Calu3 (cell line): ENCODE measurements at places on chromosomes 7 and 10. TPM values are rescaled to one million over a fixed set of nuclear protein-coding genes. Genes with fewer than 3 reads are reported as not detected.

ODAD2 gene
- total RNA-seq: 0.20 and 0.61 TPM in 2 replicates

ATP6V0E2 gene
- total RNA-seq: 27.2 and 28.8 TPM in 2 replicates

DNA sequence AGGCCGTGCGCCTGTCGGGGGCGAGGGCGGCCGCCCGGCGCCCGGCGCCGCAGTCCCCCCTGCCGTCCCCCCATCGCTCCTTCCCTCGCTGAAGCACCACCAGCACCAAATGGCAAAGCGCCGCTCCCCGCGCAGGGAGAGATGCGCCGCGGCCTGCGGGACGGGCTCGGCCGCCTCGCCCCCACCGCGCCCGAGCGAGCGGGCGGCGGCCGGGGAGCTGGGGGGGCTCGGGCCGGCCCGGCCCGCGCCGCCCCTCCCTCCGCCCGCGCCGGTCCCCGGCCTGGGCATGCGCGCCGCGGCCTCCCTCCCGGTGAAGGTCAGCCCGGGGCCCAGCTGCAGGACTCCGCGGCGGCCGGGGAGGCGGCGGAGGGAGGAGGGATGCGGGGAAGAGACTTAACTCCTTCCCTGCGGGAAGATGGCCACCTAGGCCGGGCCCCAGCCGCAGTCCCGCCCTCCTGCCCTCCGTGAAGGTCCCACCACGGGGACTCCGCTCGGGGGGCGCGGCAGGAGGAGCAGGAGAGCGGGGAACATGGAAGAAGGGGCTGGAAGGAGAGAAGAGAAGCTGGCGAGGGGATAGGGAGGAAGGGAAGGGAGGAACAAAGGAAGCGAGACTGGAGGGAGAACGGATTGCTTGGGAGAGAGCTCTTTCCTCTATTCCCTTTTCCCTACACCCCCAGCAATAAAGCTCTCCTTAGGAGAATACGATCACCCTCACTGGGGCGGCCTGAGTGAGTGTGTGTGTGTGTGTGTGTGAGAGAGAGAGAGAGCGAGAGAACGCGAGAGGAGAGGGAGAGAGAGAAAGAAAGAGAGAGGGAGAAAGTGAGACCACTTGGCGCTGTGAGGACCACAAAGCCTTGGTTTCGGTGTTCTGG, 3.4 kb upstream of the SMARCD3 start:
- peak; percentile 60 for DNase-seq

DNA sequence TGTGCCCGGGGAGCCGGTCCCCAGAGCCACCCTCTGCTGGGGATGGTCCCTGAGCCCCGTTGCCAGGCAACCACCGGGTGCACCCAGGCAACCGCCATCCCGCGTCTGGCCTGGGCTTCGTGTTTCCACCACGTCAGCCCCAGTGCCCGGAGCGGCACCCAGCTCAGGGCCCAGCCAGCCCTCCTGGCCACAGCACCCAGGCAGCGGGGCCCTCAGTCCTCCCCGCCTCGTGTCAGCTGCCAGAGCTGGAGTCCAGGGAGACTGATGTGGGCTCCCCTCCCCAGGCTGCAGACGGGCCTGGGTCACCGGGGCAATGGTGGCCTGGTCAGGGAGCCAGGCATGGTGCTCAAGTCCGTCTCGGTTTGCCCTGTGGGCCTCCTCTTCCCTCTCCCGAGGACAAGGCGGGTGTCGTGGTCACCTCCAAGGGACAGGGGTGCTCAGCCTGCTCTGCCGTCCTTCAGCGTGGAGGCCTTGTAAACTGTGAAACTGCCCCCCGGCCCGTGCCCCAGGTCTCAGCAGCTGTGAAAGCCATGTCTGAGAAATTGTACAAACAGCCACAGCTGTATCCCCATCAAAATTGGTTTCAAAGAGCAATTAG, 72.5 kb downstream of the MICALL2 start:
- DNase-seq: no peak

DNA sequence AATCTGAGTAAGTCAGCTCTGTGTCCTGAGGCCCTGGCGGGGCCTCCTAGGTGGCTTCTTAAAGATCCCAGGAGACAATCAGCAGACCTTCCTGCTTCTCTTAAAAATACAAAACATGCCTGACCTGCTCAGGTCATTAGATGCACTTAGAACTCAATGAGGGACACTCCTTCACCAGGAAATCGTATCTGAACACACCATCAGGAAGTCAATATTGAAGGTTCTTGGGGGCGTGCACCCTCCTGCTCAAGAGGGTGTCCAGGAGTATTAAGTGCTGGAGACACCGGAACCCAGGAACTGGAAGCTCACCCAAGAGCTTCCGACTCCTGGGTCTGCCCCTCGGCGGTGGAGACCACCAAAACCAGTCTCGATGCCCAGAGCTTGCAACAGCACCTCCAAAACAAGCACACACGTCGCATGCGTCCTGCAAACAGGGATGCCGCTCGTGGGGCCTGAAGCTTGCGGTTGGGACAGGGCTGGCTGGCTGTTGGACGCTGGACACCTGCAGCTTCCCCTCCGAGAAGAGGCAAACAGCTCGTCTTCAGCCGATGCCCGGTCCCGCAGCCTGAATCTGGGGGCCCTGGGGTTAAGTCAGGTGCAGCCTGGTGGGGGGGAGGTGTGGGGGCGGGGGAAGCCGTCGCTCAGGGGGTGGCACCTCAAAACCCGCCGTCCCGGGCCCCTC, 803 bp downstream of the RAPGEF5 start:
- DNase-seq: peak; percentile 38

DNA sequence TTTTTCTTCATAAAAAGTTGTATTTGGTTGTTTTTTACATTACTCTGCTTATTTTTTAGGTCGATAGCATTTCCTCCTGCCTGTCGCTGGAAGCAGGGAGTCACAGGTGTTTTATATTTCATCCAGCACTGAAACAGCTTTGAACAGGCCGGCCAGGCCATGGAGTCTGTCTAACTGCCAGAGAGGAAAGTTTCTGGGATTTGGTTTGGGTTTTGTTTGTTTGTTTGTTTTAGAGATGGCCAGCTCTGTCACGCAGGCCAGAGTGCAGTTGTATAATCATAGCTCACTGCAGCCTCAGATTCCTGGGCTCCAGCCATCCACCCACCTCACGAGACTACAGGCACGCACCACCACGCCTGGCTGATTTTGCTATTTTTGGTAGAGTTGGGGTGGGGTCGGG, 23.4 kb downstream of the PROSER2 start:
- DNase-seq: no peak
